Inflammatory macrophage (primary cell): ENCODE measurements at places on chromosomes 5 and 9.
A peak's percentile ranks its signal among the peaks of the same experiment; 100 is the strongest.

- DNase-seq: no peak
Observed at GRCh38 chr5:77316871-77317661, 106.6 kb downstream of the PDE8B start.

DNA sequence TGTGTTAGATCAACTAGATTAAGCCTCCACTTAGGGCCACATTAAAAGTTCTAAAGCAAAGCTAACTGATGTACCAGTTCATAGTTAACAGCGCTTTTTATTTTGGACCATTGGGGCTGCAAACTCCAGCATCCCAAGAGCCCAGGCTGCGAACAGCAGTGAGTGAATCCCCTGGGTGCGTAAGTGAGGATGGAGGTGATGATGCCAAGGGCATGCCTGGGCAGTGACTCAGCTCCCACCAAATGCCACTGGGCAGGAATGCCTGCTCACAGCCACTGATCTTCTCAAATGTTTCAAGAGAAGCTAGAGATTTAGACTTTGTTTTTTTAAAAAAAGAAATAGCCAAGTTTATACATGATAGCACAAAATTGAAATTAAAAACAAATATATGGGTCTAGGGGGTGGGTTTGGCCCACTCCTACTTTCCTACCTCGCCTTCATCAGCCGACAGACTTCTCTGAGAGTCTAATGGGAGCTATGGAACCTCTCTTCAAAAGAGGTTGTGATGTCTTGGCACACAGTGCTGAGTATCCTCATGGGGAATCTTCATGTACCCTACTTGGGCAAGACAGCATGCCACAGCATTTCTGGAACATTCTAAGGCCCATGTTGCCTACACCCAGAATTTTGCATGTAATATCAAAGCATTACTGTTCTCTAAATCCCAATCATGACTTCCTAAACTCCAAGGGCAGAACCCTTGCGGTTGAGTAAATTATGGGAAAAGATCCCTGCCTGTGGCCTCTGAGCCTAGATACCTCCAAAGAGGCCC lies 398.1 kb downstream of the EBF1 start:
- DNase-seq: no peak

- peak; percentile 23 for DNase-seq
Observed at GRCh38 chr5:142065273-142065672, 43.3 kb upstream of the NDFIP1 start.

GRCh38 chr5:73393611-73394489 lies 54.7 kb downstream of the FOXD1 start:
- DNase-seq: no peak

GRCh38 chr5:94263068-94263467 lies 355.3 kb downstream of the KIAA0825 start:
- DNase-seq: no peak

GRCh38 chr9:3296536-3296935 lies 229.3 kb downstream of the RFX3 start:
- DNase-seq: no peak

DNA sequence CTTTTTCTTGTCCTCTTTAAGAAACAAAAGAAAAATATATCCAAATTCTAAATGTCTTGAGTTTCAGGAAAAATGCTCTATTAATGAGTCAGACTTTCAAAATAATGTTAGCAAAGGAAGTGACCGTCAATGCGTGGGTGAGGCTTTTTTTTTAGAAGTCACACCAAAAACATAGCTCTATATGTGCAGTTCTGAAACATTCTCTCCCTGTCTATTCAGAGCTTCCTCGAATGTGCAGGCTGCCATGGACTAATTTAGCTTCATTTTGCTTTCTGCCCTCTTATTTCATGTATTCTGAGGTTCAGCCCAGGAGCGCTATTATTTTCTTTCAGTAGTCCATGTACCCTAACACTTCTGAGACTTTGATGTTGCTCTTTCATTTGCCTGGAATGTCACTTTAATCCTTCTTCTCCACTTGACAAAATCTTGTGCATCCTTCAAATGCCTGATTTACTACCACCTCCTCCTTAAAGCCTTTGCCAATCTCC lies 72.5 kb upstream of the RASA1 start:
- peak; percentile 86 for DNase-seq

- no peak for DNase-seq
Observed at GRCh38 chr9:37056046-37056920, 22.2 kb upstream of the PAX5 start.

GRCh38 chr5:76400466-76400865 lies 2.6 kb upstream of the IQGAP2 start:
- peak; percentile 26 for DNase-seq

DNA sequence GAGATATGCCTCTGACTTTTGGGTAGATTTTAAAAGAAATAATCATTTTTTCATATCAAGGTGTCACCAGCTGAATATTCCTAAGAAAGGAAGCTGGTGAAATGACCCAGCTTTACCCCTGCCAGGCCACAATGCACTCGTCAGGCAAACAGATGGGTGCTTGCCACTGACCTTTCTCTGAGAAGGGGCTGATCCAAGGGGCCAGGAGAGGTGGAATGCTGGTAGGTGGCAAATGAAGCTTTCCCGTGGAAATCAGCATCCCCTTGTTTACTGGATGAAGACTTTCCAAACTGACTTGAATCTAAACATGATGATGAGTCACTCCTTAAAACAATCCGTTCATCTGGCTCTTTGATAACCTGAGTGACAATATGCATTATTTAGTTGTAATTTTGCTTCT lies 44.3 kb upstream of the PLPP6 start:
- no peak for DNase-seq

- DNase-seq: no peak
Observed at GRCh38 chr5:131460133-131460532, 174.9 kb downstream of the RAPGEF6 start.

DNA sequence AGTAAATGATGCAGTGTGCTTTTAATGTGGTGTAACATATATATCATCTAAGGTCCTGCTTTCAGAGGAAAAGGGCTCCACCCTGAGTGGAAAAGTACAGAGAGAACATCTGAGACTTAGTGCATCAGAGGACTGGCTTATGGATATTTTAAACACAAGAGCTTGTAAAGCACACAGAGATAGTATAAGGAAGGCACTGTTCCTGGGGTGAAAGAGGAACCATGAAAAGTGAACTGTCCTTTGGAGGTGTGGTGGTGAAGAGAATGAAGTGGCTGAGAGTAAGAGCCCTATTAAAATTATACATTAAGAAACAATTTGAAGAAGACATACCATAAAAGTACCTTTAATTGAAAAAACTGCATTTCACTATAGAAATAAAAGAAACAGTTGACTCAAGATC lies 68.9 kb downstream of the CSF2 start:
- DNase-seq: no peak

- peak; percentile 62 for DNase-seq
Observed at GRCh38 chr5:132467287-132467984, 23.1 kb downstream of the IRF1 start.

DNA sequence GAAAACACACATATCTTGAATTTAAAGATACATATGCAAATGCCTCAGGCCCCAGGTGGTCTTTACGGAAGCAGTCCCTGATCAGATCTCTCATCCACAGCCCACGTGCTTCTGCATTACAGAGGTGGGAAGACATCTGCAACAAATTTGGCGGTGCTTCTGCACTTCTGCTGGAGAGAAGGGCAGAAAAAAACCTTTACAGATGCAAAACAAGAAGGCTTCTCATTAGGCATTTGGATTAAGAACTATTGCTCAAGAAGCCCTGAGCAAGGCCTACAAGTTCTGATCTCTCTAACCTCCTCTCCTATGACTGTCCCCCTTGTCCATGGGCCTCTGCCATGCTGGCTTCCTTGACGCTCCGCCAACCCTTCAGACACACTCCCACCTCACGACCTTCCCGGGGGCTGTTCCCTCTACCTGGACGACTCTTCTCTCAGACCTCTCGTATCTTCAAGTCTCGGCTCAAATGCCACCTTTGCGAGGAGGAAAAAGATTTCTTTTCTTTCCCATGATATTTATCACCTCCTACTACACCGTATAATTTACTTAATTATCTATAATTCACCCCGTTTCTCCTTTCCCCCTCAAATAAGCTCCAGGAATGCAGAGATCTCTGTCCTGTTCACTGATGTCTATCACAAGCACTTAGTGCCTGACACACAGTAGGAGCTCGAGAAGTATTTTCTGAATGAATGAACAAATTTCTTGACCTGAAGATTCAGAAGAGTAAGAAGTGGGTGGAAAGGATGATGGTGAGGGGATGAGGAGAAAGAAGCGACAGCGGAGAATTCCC lies 1.1 kb downstream of the MTMR12 start:
- no peak for DNase-seq

- peak; percentile 93 for DNase-seq
Observed at GRCh38 chr9:131727184-131727759, 12.6 kb downstream of the RAPGEF1 start.

GRCh38 chr5:171570244-171570825 lies 150.9 kb downstream of the FGF18 start:
- DNase-seq: no peak

DNA sequence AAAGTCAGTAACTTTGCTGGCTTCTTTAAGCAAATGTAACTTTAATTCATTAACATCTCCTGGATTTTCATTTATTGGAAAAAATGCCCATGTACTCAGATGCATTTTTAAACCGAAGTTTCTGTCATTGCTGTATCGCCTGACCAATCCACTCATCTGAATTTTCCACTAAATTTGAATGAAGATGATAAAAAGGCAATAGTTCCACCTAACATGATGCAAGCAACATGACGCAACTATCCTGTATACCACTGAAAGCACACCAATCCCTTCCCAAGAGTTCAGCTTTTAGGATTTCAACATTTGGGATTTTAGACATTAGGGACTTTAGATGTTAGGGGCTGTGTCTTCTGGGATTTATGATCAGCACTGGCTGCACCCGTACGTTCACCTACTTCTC lies 215.6 kb downstream of the KIF4B start:
- DNase-seq: no peak

- DNase-seq: no peak
Observed at GRCh38 chr9:131178926-131179325, 53.5 kb downstream of the NUP214 start.

DNA sequence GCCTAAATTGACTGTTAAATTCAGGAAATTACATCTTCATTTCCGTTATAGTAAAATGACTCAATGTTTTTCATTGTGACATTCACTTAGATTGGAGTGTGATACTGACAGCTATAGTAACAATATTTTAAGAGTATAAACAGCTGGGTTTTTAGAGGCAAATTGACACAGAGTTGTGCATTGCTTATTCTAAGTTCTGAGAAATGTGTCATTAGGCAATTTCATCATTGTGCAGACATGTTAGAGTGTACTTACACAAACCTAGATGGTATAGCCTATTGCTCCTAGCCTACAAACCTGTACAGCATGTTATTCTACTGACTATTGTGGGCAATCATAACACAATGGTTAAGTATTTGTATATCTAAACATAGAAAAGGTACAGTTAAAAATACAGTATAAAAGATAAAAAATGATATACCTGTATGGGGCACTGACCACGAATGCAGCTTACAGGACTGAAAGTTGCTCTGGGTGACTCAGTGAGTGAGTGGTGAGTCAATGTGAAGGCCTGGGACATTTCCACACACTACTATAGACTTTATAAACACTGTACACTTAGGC lies 132.7 kb downstream of the PDE4D start:
- peak; percentile 51 for DNase-seq

DNA sequence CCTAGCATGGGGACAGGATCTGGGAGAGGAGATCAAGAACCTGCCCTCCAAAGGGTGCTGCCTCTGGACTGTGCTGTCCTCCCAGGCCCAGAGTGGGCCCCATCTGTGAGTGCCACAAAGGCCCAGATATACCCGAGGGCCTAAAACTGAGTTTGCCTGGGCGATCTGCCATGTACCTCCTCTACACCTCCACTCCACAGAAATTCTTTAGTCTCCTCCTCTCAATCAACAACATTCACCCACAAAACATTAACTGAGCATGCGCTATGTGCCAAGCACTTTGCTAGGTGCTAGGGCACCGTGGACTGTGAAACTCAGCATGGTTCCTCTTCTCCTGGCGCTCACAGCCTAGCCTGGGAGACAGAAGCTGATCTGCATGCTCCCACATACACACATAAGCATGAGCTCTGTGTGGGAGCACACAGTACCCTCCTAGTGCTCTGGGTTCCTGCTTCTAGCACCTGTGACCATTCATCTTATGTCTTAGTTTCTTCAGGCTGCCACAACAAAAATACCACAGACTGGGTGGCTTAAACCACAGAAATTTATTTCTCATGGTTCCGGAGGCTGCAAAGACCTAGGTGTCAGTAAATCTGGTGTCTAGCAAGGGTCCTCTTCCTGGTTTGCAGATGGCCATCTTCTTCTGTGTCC lies 82.0 kb upstream of the FSTL4 start:
- DNase-seq: peak; percentile 22

DNA sequence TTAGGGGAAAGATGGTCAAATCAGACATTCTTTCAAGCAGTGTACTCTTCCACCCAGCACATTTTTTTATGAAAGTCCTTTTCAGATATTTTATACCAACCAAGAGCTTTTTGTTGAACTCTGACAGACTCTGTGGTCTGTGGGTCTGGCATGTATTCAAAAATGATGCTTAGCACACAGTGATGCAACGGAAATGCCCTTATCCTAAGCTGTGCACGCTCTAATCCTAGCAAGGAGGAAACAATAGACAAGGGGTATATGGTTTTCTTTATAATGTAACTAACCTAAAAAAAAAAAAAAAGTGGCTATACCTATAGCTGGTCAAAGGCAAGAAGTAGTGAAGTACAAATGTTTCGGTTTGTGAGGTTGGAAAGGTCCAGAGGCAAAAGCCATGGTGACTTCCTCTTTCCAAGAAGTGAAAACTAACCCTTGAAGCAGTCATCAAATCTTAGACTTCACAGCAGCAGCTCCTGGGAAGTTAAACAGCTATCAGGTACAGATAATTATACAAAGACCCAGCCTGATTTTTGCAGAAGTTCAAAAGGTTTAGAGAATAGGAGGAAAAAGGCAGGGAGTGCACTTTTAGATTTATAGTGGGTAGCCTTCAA lies 82.5 kb downstream of the SEMA6A start:
- no peak for DNase-seq

GRCh38 chr5:41794471-41794870 lies 75.8 kb downstream of the OXCT1 start:
- DNase-seq: no peak

DNA sequence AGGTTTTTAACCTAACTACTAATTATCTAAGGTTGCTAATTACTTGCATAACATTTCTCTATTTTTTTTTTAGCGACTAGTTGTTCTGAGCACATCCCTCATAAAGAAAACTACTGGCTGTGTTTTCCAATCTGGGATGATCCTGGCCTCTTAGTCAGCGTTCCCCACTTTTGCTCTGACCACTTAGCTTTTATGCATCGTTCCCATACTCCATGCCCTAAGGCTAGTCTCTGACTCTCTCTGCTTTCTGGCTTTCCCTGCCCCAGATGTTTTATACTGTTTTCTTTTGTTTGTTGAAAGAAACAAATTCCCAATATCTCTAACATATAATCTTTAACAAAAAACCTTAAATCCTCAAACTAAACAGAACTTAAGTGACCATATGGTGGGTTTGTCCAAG lies 217.9 kb downstream of the SPATA31D1 start:
- no peak for DNase-seq

- no peak for DNase-seq
Observed at GRCh38 chr5:166648736-166649135, 1642.7 kb upstream of the WWC1 start.

DNA sequence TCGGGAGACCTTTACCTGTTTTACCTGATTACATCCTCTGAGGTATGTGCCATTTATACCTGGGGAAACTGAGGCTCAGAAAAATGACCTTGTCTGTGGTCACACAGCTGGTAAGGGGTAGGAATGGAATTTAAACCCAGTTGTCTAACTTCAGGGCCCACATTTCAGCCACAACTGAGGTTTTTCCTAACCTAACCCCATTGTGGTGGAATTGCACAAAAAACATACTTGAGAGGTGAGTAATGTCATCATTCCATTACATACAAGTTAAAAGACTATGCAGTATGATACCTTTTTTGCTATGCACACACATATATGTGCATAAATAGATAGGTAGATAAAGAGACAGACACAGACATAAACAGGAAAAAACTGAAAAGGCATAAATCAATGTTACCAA lies 14.1 kb downstream of the FGF1 start:
- DNase-seq: no peak
